ENCODE measurements at places on chromosomes 1 and 21. TPM values are rescaled to one million over a fixed set of nuclear protein-coding genes. Genes with fewer than 3 reads are reported as not detected.

DNA sequence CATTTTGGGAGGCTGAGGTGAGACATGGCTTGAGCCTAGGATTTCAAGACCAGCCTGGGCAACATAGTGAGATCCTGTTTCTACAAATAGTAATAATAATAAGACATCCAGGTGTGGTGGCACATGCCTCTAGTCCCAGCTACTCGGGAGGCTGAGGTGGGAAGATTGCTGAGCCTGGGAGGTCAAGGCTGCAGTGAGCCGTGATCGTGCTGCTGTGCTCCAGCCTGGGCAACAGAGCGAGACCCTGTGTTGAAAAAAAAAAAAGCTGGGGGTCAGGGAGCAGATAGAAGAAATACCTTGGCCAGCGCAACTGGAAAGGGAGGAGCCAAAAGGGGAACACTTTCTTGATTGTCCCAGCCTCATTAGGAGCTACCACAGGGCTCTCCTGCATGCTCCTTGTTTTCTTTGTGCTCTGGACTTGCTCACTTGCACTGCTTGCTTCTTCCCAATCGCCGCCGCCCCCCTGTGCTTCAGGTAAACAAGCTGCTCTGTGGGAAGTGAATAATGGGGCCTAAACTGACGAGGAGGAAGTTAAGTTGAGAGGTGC lies 31.1 kb downstream of the PBX1 start:
- peak; percentile 48 for DNase-seq

- no peak for DNase-seq
These were observed 2.8 kb downstream of the SLC35D1 start for GRCh38 chr1:67051196-67051595.

The TMEM69 gene
- total RNA-seq: 40.9 TPM

- DNase-seq: no peak
These were observed 104.8 kb downstream of the NAV1 start for GRCh38 chr1:201643835-201644104.

The NEXN gene
- 1.4 TPM for total RNA-seq

- DNase-seq: no peak
These were observed 107.8 kb downstream of the RABGAP1L start for GRCh38 chr1:174266991-174267612.

The ZNF695 gene
- total RNA-seq: 29.4 TPM

The SPRR5 gene
- total RNA-seq: not detected

- no peak for DNase-seq
These were observed 485.3 kb upstream of the NFIA start for GRCh38 chr1:60596791-60597750.

The B3GALT2 gene
- total RNA-seq: 0.05 TPM
